ENCODE measurements at places on chromosomes 11 and 22.

- DNase-seq, result no peak
Observed at GRCh38 chr11:131478341-131478740, 107.9 kb downstream of the NTM start.

DNA sequence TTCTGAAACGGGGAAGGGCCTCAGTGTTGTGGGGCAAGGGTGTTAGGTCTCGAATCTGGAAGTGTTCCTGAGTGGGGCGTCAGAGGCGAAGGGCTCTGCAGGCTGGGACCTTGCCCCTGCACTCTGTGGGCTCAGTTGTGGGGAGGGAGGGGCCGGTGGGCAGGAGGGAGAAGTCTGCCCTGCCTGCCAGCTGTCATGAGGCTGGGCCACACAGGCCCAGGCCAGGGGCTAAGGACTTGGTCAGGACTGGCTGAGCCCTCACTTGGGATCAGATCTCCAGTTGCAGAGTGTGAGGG is at the start of gene CRACR2B:
TSS of gene CRACR2B (plus strand) at position 23 of the 296 bp plus-strand sequence. CDS start 689 bp downstream, outside the sequence.
- no peak for DNase-seq

- no peak for DNase-seq
Observed at GRCh38 chr11:73142128-73142377, at the start of gene FCHSD2. FCHSD2 (minus strand) TSS chr11:73142318; CDS start chr11:73141877, 441 bp downstream.

GRCh38 chr22:36330127-36330526 is 57.6 kb downstream of the MYH9 start:
- no peak for DNase-seq

GRCh38 chr11:1140642-1141490 is 16.9 kb upstream of the MUC5AC start:
- DNase-seq, result no peak

DNA sequence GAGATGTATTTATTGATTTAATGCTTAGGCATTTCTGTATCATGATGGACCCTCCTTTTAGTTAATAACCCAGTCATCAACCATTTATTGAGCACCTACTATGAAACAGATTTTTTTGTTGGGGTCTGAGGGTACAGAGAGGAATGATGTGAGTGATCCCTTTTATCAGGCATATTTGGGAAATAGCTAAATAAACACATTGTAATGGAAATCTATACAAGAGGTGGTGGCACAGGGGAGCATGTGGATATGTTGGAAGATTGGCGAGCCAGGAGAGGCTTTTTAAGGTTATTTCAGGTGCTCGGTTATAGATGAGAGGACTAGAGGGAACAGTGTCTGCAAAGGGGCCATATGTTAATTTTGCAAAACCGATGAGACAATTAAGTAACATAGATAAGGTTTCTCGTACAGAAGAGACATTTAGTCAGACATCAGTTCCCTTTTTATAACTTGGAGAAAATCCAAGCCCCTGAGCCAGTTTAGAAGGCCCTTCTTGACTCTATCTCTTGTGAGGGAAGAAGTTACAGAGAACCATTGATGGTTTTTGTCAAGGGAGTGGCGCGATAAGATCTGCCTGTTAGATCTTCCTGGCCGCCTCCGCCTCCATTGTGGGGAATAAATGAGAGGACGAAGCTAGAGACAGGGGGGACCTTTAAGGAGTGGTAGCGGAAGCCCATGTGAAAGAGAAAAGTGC is 2.0 kb downstream of the ATXN10 start:
- DNase-seq, result no peak

Measured in GDM1 (cell line).